Tibial nerve (tissue), 4 donors: ENCODE measurements at places on chromosomes 2 and 18. TPM values are rescaled to one million over a fixed set of nuclear protein-coding genes. Genes with fewer than 3 reads are reported as not detected.

GAL3ST2 gene
- total RNA-seq = 0.21 TPM

KCNK3 gene
- 1.1 TPM for total RNA-seq

DNA sequence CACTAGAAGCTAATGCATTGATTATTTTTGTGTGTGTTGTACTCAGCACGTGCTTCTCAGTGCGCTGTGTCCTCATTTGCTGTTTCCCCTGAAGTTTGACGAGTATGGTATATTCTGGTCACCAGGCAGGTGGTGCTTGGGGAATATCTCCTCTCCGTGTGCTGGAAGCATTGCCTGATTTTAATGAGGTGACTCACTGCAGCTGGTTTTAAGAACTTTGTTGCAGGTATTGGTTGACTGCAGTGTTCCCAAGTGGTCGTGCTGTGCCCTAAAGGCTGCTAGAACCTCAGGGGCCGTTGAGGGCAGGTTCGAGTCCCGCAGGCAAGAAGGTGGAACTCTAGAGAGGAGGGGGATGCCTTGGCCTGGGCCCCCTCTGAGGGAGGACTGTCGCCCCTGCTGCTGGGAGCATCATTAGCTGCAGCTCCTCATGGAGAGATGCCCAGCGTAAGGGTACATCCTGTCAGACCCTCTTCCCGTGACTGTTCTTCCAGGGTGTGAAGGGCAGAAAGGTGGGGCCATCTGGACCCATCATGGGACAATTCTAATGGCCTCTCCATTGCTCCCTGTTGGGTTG lies 82.6 kb downstream of the AGAP1 start:
- no peak for DNase-seq

DNA sequence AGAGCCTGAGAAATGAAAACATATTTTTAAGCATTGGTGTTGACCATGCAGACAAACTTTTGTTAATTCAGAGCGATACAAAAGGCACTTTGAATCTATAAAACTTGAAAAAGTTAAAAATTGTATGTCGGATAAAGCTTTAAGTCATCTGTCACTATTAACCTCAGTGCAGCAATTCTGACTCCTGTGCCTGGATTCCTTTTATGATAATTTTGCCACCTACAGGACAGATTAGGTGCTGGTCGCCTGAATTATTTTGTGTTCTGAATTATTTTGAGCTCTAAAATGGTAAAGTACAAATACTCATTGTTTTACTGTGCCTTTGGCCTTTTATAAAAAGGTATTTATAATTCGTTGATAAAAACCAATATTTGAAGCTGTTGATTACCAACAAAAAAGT lies 19.4 kb upstream of the RNF138 start:
- no peak for DNase-seq

DNA sequence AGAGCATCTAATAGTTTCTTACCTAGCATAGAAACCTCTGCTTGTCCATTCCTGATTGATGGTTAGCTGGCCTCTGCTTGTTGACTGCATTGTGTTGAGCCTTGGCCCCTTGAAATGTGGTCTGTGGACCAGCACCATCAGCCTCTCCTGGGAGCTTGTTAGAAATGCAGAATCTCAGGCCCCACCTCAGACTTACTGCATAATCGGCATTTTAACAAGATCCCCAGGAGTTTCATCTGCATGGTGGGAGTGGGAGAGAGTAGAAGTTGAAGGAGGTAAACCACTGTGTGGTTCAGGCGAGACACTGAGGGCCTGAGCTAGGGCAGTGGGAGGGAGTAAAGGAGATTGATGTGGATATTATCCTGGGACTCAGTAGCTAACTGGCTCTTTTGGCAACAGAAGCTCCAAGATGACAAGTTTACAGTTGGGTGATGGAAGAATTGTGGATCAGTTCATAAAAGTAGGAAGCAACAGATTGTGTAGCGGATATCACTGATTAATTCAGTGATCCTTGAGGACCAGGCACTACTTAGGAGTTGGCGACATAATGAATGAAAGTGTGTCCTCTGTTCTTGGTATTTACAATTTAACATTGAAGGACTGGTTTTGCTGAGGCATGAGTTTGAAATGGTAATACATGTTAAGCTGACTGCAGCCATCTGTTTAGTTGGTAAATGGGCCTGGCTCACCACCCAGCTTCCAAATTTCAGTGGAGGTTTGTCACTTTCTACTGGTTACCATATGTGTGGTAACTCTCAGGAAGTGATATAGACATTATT lies 20.9 kb downstream of the PHLPP1 start:
- no peak for DNase-seq

GRCh38 chr2:214533541-214533940 lies 122.7 kb downstream of the VWC2L start:
- no peak for DNase-seq
